ENCODE measurements at places on chromosomes 1 and 21. TPM values are rescaled to one million over a fixed set of nuclear protein-coding genes. Genes with fewer than 3 reads are reported as not detected.

Gene OR2T35
- total RNA-seq = not detected

Gene GPR37L1
- total RNA-seq = 0.02 TPM

Gene MIER1
- 39.3 TPM for total RNA-seq

DNA sequence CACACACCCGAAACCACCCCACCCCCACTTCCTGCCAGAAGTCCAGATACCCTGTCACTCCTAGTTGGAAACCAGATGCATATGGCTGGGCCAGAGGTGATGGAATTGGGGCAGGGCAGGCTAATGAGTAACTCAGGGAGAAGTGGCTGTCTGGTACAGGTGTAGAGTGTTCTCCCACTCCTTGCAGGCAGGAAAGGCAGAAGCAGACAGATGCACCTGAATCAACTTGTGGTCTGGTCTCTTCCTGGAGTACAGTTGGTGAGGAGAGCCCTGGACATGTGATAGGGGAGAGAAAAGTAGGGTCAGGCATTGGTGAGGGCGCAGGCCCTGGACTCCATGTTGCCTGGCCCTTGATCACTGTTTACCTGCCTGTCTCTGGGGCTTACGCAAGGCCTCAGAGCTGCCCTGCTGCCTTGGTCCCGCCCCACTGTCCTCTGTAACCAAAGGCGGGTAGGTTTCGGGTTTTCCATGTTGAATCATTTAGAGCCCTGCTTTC, 2.5 kb downstream of the CGN start:
- no peak overlapping the region for H3K4me3 ChIP-seq
- H3K27me3 ChIP-seq = no peaks in the 10 kb centered on the region
- no peak for DNase-seq
- H3K27ac ChIP-seq = no peak overlapping the region

- no peaks in the 10 kb centered on the region for H3K27me3 ChIP-seq
- H3K27ac ChIP-seq = no peak overlapping the region
- no peak for DNase-seq
- peaks cover 18% of the 10 kb centered on the region for H3K4me1 ChIP-seq
- H3K36me3 ChIP-seq = no peaks in the 10 kb centered on the region
Observed at GRCh38 chr1:210377731-210378333, 49.1 kb downstream of the HHAT start.

Gene CD52
- total RNA-seq = not detected

DNA sequence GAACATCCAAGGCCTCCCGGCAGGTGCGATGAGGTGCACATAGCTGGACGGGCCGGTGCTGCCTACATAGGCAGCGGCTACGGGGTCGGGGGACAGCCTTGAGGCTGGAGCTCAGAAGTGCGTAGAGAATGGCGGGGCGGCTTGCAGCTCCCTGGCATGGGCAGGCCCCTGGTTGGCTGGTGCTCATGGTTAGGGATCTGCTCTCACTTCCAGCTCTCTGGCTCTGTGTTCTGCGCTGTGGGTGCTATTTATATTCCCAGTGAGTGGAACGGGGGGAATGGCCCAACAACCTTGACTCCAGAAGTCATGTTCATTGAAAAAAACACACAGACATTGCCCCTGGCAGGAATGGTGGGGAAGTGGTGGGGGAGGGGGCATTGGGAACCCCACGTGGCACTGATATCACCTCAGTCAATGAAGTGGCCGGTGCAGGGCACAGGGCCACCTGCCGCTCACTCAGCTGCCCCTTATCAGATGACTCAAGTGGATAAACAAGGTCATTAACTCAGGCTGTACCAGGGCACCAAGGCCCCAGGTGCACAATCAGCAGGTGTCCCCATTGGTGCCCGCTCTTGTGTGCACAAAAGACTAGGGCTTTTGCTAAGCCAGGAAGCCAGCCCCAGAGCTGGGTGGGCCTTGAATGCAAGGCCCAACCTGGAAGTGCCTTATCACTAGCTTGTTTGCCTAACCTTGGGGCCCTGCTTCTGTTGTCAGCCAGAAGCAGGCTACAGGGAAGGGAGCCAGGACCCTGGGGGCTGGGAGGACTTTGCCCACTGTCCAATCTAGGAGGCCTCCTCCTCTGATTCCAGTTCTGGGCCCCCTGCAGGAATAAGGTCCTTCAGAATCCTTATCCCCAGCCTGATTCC, at the start of gene NR0B2:
TSS of gene NR0B2 (minus strand) at position 222 of the 866 bp plus-strand sequence. CDS start at position 187, 35 bp downstream.
- H3K36me3 ChIP-seq = no peaks in the 10 kb centered on the region
- no peaks in the 10 kb centered on the region for H3K4me1 ChIP-seq
- peaks cover 4% of the 10 kb centered on the region for H3K27me3 ChIP-seq
- no peak within 1 kb of the TSS for H3K4me3 ChIP-seq
- H3K27ac ChIP-seq = no peak within 1 kb of the TSS

Gene OR10R2
- not detected for total RNA-seq

Gene ASCL5
- total RNA-seq = not detected

DNA sequence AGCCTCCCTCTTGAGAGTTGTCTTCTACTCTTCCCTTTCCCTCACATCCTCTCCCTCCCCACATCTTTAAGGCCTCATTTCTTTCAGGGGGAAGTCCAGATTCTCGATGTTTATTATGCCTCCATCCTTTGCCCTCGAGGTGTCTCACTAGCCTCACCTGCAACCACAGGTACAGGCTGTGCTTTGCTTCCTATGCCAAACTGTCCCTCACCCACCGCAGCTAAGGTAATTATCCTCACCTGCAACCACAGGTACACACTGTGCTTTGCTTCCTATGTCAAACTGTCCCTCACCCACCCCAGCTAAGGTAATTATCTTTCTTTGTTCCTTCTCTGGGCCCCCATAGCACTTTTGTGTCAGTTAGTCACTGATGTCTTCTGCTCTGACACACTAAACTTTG, 328.1 kb upstream of the SNX7 start:
- H3K36me3 ChIP-seq = no peaks in the 10 kb centered on the region
- H3K4me3 ChIP-seq = no peak overlapping the region
- H3K27me3 ChIP-seq = no peaks in the 10 kb centered on the region
- 0 out of 2 replicates have a peak, but pooled peaks cover 2% of the 10 kb centered on the region for H3K4me1 ChIP-seq
- DNase-seq = no peak
